ENCODE measurements at places on chromosomes 13 and 19.
A peak's percentile ranks its signal among the peaks of the same experiment; 100 is the strongest.

DNA sequence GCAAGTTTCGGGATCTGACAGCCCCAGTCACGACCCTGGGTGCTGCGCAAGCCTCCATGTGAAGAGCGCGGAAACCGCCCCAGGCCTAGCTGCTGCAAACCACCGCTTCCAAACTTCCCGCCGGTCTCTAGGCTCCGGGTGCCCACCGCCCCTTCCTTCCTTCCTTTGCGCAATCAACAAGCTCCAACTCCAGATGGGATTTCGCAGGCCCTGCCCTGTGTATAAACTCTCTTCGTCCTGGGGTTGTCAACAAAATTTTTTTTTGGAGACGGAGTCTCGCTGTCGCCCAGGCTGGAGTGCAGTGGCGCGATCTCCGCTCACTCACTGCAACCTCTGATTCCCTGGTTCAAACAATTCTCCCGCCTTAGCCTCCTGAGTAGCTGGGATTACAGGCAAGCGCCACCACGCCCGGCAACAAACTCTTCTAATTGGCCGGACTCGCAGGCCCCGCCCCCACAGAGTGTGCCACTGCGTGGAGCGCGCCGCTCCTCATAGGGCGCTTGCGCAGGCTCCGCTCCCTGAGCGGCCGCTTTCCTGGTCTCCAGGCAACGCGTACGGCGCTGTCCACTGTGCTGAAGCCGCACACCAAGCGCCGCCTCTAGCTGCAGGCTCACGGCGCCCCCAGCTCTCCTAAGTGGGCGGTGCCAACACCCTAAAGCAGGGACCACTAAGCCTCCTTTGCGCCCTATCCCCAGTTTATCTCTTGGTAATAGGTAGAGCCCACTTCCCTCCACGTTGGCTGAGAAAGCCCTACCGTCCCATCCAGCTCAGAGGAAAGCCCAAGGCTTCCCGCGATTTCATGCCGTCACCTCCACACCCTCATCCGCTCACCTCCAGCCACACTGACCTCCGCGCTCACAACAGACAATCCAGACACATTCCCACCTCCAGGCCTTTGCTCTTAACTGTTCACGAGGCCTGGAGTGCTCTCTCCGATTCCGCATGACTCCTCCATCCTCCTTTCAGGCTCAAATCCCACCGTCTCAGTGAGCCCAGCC, 5.5 kb upstream of the QTRT1 start:
- DNase-seq: peak; percentile 99

DNA sequence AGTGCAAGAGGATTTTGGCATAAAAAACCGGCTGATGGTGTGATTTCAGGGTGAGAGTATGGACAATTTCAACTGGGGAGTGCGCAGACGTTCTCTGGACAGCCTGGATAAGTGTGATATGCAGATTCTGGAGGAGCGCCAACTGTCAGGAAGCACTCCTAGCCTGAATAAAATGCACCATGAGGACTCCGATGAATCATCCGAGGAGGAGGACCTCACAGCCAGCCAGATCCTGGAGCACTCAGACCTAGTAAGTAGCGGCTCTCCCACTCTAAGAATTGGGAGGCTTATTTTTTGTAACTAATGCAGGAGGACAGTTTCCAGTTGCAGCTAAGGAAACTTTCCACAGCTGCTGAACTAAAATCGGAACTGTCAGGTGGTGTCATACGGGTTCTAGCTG, 53.6 kb downstream of the ZAR1L start:
- DNase-seq: no peak

GRCh38 chr19:48681127-48681470, 8.3 kb upstream of the NTN5 start:
- DNase-seq: no peak

DNA sequence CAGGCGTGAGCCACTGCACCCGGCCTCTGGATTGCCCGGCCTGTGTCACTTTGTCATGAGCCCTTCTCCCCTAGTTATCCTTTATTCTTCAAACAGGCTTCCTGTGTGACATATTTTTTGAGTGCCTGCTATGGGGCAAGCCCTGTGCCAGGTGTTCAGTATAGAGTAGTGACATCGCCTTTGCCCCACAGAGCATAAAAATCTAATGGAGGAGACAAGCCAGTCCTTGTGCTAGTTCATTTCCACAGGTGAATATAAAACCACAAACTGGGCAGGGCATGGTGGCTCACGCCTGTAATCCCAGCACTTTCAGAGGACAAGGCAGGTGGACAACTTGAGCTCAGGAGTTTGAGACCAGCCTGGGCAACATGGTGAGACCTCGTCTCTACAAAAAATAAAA, 43.2 kb downstream of the BBC3 start:
- no peak for DNase-seq

DNA sequence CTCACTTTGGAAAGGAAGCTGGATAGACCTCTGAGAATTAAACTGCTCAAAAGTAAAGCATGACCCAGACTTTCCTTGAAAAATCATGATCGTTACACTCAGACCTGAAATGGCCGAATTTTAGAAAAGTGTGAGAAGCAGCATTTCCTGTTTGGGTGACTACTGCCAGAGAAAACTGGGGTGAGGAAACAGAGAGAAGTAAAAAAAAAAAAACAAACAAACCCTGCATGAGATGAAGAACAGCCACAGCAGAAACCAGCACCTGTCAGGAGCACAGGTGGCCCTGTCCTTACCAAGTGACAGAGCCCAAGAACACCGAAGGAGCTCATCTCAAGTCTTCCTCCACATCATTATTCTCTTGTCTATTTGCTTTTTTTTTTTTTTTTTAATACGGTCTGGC, 12.0 kb upstream of the ADPRHL1 start:
- DNase-seq: no peak

GRCh38 chr13:110574161-110574560, 12.6 kb upstream of the RAB20 start:
- no peak for DNase-seq
